ENCODE measurements at places on chromosomes 3 and 15.

DNA sequence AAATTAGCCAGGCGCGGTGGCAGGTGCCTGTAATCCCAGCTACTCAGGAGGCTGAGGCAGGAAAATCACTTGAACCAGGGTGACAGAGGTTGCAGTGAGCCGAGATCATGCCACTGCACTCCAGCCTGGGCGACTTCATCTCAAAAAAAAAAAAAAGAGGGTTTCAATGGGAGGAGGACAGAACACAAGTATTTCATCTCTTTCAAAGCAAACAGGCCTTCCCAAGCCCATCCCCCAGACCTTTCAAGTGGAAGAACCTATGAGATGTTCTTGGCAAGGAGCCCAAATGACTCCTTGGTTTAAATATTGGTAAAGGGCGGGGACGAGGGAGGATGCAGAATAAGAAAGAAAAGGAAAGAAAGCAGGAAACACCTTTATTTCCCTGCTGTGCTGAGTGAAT lies 62.2 kb upstream of the MCF2L2 start:
- DNase-seq: peak; percentile 26

DNA sequence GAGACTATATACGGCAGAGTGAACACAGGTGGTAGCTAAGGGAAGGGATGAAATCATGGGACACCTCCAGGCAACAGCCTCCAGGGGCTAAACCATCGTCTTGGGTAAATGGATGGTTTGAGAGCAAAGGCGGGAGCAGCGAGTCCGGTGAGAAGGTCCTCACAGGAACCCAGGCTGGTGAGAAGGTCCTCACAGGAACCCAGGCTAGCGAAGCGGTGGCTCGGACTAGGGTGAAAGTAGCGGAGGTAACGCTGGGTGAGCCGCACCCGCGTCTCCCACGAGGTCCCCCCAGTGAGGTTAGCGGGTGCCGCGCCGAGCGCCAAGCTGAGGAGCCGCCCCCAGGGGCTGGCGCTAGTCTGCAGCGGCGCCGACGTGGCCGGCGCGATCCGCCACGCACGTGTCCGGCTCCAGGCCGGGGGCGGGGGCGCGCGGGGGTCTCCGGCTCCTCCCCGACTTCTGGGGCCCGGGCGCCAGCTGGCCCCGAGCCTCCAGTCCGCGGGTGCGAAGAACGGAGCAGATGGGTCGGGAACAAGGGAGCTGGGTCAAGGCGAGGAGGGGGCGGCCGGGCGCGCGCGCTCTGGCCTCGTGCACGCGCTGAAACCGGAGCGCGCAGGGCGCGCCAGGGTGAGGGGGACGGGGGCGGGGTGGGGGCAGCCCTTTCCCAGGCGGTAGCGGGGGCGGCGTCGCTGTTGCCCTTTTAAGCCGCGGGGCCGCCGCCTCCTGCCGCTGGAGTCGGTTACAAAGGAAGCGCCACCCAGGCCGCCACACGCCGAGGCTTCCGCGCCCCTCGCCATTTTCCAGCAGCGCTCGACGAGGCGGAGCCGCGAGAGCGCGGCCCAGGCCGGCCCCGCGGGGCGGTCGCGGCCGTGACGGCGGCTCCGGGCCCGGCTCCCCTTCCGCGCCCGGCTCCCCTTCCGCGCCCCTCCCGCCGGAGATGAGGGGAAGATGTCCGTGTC lies at the start of gene UBE2Q2:
TSS of gene UBE2Q2 (plus strand) at position 726 of the 956 bp plus-strand sequence. CDS start at position 946, 220 bp downstream.
- peak; percentile 49 for DNase-seq

DNA sequence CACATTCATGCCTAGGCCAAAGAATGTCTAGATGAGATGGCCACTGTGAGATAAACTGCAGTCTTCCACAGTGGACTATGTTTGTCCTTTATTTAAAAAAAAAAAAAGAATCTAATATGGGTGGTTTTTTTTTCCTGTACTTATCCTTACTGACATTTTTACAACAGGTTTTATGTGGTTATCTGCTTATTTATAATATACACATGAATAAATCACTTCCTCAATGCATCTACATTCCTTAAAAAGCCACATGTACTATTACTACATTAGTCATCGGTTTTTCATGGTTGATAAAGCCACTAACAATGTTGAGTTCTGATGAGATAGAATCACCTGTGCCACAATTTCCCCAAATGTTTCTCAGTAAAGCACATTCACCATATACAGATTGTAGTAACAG lies 341.3 kb upstream of the THBS1 start:
- DNase-seq: no peak

DNA sequence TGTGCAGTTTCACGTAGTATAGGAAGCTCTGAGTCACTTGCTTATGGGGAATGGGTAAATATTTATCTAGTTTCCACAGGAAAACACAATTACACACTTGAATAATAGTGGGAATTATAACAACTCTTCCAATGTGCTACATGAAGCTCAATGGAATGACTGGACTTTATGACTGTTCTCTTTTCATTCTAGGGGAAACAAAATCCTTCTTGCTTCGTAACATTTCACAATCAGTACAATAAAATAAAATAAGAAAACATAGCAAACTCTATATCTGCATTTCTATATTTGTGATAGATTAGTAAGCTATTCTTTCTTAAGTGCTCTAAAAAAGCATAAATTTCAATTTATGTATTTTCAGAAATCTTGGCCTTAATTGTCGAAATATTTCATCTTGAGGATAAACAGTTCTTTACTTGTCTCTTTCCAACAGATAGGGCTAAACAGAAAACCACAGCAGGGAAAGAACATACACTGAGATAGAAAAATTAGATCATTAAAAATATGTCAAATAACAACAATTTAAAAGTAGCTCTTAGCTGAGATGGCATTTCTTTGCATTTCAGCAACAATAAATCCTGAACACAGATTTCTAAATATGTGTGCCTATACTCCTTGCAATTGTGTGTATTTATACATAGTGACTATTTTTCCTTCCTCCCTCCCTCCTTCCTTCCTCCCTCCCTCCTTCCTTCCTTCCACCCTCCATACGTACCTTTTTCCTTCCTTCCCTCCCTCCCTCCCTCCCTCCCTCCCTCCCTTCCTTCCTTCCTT lies 395.5 kb upstream of the KCNMB2 start:
- DNase-seq: no peak

DNA sequence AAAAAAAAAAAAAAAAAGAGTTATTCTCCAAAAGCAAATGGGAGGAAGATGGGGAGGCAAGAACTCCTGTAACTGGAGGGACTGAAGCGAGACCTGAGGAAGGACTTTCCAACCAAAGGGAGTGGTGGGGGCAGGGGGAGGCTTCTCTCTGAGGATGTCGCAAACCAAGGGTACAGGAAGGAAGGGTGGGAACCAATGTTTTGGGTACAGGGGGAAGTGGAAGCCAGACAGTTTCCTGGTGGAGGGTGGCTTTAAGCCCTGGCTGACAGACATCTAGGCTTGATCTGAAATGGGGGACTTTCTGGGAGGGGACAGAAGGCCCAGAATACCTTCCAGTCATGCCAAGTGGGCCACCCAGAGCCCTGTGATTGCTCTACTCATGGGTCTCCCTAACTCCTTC lies 27.0 kb downstream of the VIPR1 start:
- DNase-seq: no peak

DNA sequence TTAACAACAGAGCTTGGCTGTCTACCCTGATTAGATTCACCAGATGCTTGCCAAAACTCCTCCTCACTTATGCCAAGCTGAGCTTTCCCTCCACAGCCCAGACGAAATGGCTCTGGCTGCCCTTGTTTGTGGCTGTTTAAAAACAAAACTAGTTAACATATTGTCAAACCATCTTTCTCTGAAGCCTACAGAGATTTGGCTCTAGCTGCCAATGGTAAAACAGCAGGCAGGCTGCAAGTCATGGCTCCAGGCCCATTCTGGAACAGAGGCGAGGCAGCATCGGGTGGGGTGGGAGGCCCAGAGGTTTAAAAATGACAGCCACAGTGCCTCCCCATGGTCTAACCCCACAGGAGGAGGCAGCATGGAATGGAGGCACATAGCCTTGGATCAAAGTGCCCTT lies 75.9 kb downstream of the SCN5A start:
- no peak for DNase-seq

DNA sequence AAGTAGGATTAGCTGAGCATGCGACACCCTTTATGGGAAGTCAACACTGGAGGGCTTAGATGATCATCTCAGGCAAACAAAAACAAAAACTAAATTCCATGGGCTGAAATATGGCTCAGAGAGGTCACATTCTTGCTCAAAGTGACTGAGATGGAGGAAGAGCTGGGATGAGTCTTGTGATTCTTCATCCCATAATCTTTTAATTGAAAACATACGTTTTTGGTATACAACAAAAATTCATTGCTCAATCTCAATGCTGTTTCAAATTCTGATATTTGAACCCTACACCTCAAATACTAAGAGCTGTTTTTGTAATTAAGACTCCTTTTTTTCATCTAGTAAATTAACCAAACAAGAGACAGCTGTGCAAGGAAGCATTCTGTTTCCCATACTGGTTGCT lies 257.0 kb downstream of the NR1D2 start:
- DNase-seq: no peak

DNA sequence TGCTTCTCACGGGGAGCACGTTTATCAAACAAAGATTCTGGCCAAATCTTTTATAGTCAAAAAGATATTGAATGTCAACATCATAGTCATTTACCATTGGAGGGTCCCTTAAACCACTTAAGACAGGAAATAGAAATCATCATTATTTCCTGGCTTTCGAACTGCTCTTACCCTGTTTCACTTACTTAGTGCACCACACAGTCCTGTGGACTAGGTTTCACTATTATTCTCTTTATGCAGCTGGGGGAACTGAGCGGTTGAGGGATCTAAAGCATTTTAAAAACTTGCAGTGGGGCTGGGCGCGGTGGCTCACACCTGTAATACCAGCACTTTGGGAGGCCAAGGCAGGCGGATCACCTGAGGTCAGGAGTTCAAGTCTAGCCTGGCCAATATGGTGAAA lies 13.7 kb upstream of the TPRG1 start:
- DNase-seq: no peak

DNA sequence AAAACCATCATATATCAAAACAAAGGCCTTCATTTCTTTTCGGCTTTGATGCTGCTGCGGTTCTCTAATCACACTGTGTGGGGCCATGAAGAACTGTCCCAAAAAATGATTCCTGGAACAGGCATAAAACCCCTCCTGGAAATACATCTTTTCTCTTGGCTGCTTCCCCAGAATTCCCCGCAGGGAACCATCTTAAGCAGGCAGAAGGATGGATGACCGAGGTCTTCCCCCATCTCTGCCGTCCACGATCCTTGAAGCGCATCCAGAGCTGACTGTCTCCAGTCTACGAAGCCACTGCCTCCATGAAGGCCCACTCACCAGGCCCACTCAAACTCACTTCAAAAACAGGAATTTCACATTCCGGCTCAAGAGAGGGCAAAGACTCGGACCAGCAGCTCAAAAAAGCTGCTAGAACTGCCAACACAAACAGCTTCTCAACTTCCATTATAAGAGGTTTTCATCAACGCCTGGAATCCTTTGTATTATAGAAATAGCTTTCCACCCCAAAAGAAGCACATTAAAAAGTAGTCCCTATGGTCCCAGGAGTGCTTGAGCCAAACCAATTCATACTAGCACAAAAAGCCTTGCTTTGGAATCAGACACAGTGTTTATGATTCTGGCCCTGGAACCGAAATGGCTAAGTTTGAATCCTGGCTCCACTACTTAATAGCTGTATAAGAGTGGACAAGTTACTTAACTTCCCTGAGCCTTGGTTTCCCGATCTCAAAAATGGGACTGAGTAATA lies 487.5 kb upstream of the WNT5A start:
- no peak for DNase-seq

GRCh38 chr3:159929171-159930141 lies 59.2 kb upstream of the IL12A start:
- DNase-seq: no peak

Data from NCI-H1092 (cell line).